Liver (tissue), 10 donors: ENCODE measurements at places on chromosomes 11 and 22. TPM values are rescaled to one million over a fixed set of nuclear protein-coding genes. Genes with fewer than 3 reads are reported as not detected.

DNA sequence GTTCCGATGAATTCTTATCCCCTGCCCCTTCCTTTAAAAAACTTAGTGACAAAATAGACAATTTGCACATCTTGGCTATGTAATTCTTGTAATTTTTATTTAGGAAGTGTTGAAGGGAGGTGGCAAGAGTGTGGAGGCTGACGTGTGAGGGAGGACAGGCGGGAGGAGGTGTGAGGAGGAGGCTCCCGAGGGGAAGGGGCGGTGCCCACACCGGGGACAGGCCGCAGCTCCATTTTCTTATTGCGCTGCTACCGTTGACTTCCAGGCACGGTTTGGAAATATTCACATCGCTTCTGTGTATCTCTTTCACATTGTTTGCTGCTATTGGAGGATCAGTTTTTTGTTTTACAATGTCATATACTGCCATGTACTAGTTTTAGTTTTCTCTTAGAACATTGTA lies 12.0 kb downstream of the CCND1 start:
- no peaks in the 10 kb centered on the region for H3K27me3 ChIP-seq
- no peak overlapping the region for H3K27ac ChIP-seq
- peaks cover 49% of the 10 kb centered on the region for H3K36me3 ChIP-seq
- no peak for DNase-seq

Gene GGTLC2
- not detected for total RNA-seq

Gene OR2AG1
- not detected for total RNA-seq

DNA sequence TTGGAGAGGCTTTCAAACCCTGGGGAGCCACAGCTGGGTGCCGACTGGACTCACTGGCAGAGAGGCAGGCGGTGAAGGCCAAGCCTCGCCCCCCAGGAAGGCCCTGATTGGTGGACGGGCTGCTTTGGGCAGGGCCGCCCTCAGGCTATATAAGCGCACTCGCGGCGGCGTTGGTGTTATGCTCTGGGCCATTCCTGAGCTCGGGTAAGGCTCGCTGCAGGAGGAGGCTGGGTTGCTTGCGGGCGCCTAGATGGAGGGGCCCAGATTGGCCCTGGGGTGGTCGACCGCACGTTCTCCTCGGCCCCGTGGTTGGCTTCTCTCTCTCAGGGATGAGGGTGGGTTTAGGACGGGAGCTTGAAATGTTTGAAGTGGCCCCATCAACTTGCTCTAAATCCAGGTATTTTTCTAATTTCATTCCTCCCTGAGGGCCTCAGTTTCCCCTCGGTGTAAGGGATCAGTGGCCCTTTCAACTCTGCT lies at the start of gene SPDYC:
Gene SPDYC (plus strand): TSS at position 176 of the 477 bp plus-strand sequence. CDS start 1,125 bp downstream, outside the sequence.
- no peak for DNase-seq
- no peaks in the 10 kb centered on the region for H3K27me3 ChIP-seq
- H3K4me1 ChIP-seq, result peaks cover 5% of the 10 kb centered on the region
- H3K4me3 ChIP-seq, result no peak within 1 kb of the TSS
- H3K27ac ChIP-seq, result peak within 1 kb of the TSS; percentile 54
